Fibroblast of skin of back (primary cell): ENCODE measurements at places on chromosomes 11 and 22.

GRCh38 chr11:106137061-106137460 lies 59.6 kb downstream of the AASDHPPT start:
- DNase-seq: peak; percentile 47

- DNase-seq: no peak
Measured at GRCh38 chr11:44313761-44314489, 4.0 kb upstream of the ALX4 start.

- DNase-seq: no peak
Measured at GRCh38 chr22:17152340-17152739, 6.7 kb downstream of the HDHD5 start.

- DNase-seq: no peak
Measured at GRCh38 chr11:69350596-69350995, 56.6 kb downstream of the MYEOV start.

DNA sequence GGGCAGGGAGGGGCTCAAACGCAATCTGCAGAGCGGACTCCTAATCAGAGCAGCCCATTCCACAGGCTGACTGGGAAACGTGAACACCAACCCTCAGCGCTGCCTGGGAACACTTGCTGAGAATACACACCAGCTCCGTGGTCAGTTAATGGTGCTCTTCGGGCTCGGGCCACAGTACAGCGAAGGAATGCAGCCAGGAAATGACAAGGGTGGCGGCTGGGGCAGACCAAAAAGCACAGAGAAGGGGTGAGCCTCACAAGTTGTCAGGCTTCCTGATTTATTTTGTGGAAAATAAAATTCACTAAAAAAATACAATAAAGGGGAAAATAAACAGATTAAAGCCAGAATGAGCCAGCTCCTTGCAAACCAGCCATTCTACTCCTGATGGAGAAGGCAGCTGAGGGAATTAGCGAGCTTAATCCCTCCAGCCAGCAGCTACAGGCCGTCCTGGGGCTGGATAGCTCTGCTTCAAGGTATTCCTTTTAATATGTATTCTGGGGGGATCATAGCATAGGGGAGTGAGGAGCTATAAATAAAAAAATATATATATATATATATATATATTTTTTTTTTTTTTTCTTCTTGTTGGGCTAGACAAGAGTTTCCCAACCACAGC lies 165.5 kb upstream of the NTM start:
- peak; percentile 38 for DNase-seq

GRCh38 chr11:17703951-17704350 lies 15.4 kb upstream of the MYOD1 start:
- peak; percentile 25 for DNase-seq
